WTC11 (cell line): ENCODE measurements at places on chromosomes 6 and 20.

GRCh38 chr6:13180538-13180937 is 147.8 kb downstream of the TBC1D7 start:
- no peak for DNase-seq

GRCh38 chr6:25270559-25270958 is 8.6 kb upstream of the CARMIL1 start:
- DNase-seq, result no peak

DNA sequence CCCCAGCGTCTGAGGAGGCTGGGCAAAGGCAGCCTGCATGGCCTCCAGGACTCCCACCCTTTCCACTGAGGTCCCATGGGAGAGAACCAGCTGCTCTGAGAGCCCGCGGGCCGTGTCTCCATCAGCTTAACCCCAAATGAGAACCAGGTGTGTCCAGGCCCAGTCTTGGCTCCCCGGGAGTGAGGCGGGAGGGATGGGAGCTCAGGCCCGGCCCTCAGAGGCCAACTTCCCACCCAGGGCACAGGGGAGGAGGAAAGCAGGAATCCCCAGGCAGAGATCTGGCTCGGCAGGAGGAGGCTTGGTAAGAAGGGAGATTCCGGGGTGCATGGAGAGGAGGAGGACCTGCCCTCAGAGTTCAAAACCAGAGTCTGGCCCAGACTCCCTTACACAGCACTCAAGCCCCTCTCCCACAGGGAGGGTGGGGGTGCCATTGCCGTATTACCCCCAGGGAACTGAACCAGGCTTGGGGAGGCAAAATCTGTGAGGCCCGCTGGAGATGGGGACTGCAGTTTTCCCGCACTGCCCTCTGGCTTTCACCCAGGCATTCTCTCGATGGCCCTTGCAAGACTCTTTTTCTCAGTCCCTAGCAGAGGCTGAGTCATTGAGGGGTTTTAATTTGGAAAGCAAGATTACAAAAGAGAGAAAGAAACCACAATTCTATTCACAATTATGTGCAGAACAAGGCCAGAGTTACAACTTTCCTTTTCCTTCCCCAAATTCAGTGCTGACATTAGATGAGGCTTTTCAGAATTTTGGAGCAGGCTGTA is 17.1 kb downstream of the FOXF2 start:
- DNase-seq, result no peak

DNA sequence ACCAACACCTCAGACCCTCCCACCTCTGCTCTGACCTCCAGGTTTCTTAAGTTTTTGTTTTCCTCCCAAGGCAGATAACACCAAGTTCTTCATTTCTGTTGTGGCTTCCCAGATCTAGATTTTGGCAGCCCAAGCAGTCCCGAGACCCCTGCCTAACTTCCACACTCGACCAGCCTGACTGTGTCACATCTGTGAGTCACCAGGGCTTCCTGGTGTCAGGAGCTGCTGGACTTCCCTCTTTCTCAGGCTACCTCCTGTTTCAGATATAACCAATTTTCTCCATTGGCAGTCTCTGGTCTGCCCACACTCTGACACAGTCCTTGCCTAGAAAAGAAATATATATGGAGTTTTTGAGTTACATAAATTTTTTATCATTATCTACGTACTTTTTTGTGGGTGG is 46.1 kb upstream of the CCN6 start:
- no peak for DNase-seq

DNA sequence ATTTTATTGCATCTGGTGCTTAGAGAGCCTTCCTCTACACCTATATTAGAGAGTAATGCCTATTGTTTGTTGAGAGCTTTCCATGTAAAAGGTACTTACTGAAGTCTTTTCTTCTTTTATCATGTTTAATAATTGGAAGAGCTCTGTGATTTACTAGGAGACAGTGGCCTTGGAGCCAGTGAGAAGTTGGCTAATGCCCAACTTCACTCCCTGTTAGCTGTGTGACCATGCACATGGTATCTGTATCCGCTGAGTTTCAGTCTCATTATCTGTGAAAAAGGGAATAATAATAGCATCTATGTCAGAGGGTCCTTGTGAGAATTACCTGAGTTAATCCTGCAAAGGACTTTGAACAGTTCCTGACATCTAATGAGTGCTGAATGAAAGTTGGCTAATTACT is 105.0 kb downstream of the CD109 start:
- no peak for DNase-seq

DNA sequence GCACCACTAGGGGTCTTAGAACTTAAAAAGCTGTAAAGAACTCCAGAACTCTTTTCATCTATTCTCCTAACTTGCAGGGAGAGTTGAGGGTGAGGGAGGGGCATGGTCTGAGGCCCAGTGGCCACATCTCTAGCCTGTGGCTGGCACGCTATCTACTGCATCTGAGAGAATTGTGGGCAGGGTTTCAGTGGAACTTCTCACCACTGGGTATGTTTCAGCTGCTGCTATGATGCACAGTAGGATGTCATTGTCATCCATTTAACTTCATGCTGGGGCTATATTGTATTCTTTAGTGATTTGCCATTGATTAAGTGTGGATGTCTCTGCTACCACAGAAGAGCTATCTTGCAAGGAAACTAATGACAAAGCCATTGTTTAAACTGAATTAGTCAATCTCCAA is 4.5 kb downstream of the TMEM14A start:
- no peak for DNase-seq

GRCh38 chr6:112842330-112842685 is 495.2 kb downstream of the RFPL4B start:
- no peak for DNase-seq

GRCh38 chr6:146861029-146861563 is 262.3 kb downstream of the ADGB start:
- no peak for DNase-seq

GRCh38 chr20:44688053-44688625 is 27.0 kb upstream of the CCN5 start:
- no peak for DNase-seq

DNA sequence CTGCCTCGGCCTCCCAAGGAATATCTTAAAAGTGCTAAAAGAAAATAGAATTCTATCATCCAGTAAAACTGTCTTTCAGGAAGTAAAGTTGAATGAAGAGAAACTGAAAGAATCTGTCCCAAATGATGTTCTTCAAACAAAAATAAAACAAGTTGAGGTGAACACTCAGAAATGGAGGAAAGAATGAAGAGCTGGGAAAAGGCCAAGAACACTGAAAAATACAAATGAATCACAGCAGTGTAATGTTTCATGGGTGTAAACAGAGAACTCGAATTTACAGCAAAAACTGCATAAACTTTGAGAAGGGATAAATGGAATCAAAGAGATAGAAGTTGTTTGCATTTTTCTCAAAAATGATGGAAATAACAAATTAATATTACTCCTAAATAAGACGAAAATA is 317.3 kb downstream of the TAF4 start:
- no peak for DNase-seq
